ENCODE measurements at places on chromosomes 2 and 18.

GRCh38 chr2:134234535-134234934 is 19.3 kb upstream of the MGAT5 start:
- peak; percentile 14 for DNase-seq

DNA sequence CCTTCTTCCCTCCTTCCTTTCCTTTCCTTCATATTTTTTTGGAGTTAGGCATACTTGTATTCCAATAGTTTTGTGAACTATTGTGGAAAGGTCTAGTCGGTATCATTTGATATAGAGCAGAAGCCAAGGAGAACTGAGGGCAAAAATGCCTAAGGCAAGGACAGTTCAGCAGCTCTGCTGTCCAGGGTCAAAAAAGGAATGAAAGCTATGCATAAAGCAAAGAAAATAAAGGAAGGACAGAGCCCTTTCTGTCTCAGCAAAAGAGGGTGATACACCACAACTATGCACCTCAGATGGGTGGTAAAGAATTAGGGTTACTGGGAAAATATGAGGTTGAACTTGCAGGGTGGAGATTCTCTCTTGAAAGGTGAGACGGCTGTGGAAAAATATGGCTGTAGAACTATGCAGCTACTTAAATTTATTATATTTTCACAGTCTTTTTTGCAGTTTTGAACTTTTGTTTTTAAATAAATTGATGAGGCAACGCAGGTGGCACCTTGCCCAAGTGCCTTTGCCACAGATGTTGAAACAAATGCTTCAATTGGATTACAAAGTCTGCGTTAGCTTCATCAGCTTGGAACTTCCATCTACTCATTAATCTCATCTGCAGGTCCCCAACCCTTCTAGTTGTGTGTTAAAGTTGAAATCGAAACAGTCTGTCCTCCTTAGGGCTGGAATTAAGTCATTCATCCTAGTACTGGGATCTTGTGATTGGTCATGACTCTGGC is 20.8 kb downstream of the LHCGR start:
- DNase-seq, result no peak

GRCh38 chr2:240446664-240447175 is 11.3 kb downstream of the GPC1 start:
- DNase-seq, result no peak

- peak; percentile 37 for DNase-seq
Observed at GRCh38 chr18:63132819-63133200, 186.8 kb downstream of the BCL2 start.

DNA sequence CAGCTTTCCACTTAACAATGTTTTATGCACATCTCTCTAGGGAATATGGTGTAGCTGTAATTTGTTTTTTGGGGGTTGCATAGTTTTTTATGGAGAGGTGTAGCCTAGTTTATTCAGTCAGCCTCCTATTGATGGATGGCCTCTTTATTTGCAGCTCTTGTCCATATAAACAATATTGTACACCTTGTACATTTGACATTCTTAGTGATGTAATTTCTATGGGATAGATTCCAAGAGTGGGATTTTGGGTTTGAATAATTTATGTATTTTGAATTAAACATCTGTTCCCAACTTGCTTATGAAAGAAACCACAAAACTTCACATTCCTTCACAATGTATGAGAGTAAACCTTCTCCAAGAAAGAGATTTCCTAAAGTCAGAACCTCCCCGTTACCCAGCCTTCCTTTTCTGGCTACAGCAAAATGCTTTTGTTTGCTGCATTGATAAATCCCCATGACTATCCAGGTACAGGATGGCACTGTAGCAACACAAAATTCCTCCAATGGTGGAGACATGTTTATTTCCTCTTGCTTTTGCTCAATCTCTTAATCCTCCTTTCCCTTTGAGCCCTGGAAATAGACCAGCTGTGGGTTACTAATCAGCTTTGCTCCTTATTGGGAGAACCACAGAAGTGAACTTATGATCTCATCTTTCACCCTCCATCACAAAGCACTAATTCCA is 58.4 kb upstream of the GALR1 start:
- no peak for DNase-seq

- DNase-seq, result no peak
Observed at GRCh38 chr18:13521418-13521817, 204.9 kb downstream of the FAM210A start.

GRCh38 chr2:207133820-207134519 is 31.8 kb downstream of the KLF7 start:
- peak; percentile 74 for DNase-seq

DNA sequence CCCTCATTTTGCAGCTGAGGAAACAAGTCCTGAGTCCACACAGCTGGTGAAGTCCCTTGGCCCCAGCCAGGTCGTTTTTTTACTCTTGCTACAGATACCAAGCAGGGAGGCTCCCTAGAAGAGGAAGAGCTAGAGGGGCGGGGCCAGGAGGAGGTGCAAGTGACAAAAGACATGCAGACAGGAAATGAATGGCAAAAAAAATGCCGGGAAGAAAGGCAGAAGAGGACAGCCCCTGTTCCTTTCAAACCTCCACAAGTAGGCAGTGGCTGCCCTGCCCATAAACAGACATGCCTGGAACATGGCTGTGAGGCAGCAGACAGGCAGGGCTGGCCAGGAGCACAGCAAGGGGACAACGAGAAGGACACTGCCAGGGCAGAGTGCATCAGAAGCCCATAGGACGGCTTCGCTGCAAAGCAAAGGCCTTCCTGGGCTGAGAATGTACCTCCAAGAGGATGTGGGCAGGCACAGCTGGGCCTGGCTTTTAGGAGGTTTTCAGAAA is 108.7 kb downstream of the ZBTB7C start:
- DNase-seq, result no peak

DNA sequence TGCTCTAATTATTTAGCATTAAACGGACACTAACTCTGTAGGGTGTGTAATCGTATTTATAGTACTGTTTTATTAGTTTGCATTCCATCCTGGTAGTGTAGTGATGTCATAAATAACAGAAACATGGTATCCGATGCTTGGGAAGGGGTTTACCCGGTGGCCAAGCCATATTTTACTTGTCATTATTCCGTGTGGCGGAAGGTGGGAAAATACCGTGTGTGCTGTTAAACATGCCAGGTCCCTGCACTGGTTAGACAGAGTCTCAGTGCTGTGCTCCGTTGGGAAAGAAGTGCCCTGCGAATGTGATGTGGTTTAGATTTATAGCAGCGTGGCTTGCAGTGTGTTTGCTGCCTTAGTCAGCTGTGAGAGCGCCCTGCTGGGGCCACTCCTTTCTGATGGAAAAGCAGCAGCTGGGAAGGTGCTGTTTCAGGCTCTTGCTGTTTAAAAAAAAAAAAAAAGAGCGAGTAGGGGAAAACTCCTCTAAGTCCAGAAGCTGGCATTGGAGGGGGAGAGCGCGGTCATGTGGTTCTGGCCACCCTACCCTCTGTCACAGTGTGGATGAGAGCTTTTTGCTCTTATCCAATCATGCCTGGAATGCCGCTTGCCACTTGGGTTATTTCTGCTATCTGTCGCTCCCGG is 211.0 kb downstream of the NEDD4L start:
- DNase-seq, result no peak

GRCh38 chr2:164710837-164711765 is 89.8 kb upstream of the GRB14 start:
- no peak for DNase-seq

DNA sequence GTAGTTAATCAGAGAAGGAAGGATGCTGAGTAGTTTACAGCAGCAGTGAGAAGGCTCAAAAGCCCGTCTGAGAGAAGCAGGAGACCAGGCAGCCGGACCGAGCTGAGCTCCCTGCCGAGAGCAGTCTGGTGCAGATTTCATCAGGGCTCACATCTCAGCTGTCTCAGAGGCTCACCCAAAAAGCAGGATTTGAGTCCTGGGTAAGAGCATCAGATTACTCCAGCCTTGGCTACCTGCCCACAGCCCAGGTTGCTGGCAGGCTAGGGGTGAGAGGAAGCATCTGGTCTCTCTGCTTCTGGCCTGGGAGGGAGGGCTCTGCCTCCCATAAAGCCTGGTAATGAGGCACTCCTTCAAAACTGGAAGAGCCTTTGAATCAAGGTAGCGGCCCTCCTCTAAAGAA is 140.5 kb downstream of the ST6GAL2 start:
- DNase-seq, result peak; percentile 91

DNA sequence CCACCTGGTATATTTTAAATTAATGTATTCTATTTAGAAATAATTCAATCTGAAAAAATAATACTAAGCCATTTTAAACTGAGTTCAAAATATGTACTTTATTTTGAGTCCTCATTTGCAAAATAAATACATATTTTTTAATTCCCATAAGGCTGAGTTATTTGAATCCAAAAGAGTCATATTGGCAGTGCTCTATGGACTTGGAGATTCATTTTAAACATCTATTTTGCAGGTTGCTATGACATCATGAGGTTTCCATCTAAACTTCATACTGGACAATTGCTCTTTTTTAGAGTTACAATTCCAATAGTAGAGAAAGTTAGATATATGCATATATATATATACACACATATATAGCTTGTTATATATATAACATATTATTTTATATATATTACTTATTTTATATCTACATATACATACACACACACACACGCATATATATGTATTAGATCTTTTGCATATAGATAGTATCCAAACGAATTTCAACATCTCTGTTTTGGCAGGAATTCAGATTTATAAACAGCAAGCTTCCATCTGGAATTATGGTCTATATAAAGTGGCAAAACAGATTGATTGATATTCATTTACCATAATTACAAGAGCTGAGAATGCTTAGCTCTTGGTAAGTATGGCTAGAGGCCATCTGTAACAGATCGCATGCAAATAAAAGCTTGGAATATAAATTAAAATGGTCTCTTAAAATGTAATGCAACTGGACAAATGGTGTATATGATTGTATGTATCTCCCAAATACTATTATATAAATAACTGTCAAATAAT is 34.9 kb downstream of the NOL4 start:
- peak; percentile 6 for DNase-seq

DNA sequence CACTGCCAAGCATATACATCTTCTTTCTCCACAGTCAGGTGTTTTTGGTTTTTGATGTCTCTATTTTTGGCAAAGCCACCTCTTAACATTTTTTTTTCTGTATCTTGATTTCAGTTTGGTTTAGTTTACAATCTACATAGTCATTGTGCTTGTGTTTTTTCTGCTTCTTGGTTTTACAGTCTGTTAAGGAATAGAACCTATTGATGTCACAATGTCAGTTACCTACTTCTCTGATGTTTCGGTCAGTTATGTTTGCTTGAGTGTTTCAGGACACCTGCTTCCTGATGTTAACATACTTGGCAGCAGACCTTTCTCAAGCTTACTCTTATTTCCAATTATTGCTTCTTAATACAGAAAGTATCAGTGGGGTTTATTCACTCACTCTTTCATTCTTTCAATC is 253.3 kb downstream of the SPAG16 start:
- DNase-seq, result no peak

GRCh38 chr18:32326450-32327308 is 136.8 kb downstream of the MEP1B start:
- no peak for DNase-seq

DNA sequence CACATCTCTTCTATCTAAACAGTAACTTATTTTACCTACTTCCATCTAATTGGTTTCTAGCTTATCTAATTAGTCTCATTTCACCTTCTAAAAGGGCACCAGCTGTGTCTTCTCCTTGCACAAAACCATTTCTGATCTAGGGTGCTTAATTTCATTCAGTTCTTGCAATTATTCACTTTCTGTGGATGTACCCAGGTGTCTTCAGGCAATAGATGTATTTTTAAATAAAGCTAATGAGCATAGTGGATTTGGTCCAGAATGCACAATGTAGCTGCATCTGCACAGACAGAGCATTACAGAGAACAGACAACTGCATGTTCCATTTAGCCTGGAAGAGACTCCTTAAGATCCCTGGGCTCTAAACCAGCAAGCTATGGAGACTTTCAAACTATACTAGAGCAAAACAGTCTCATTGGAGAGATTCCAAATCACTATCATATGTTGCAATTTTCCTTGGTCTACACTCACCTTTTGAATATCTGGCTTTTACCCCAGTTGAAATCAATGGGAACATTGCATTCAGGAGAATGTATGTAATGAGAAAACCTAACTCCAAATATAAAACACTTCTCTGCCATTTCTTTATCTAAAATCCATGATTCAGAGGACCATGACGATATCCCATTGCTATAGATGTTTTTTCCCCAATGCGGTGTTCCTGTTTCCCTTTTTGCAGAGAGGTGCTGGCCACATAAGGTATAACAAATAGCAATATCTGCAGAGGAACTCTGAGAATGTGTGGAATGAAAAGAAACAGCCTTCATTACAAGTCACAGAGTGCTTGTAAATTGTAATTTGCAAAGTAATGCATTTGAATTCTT is 3.5 kb upstream of the RFX8 start:
- no peak for DNase-seq

DNA sequence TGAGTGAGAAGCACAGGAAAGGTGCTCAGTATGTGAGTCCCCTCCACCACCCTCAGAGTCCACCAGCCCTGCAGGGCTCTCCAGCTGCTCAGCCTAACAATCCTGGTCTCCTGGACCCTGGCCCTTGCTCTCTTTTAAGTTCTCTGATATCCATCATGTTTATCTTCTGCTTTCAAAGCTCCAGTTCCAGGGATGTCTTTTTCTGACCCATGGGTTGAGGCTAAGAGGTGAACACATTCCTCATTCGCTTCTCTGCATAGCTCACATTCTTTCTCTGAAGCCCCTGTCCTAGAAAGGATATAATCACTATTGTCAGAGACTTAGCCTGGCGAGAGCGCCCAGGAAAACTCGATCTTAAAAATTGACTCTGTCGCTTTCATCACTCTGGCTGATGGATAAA is 86.4 kb downstream of the ARL4C start:
- no peak for DNase-seq

DNA sequence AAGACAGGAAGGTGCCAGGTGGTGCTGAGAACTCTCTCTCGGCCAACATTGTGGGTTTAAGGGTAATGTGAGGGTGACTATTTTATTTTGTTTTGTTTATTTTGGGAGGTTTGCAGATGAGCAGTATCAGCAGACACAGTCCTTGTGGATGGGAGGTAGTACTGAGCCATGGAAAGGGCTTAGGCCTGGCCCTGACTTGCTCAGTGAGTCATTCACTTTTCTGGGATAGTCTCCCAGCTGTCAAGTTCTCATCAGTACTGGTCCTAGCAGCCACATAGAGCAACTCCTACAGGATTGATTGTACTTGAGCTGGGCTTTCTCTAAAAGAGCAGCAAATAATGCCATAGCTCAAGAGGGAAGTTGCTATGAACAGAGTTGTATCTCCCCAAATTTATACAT is 175.2 kb downstream of the LOXHD1 start:
- DNase-seq, result no peak

GRCh38 chr2:98149333-98149697 is 62.3 kb downstream of the VWA3B start:
- DNase-seq, result no peak

- DNase-seq, result no peak
Observed at GRCh38 chr18:68721681-68722583, 7.0 kb upstream of the TMX3 start.

- DNase-seq, result no peak
Observed at GRCh38 chr18:54284981-54285785, 15.9 kb downstream of the POLI start.

Measured in NCI-H2081 (cell line).